ENCODE measurements at places on chromosomes 5 and 9.

DNA sequence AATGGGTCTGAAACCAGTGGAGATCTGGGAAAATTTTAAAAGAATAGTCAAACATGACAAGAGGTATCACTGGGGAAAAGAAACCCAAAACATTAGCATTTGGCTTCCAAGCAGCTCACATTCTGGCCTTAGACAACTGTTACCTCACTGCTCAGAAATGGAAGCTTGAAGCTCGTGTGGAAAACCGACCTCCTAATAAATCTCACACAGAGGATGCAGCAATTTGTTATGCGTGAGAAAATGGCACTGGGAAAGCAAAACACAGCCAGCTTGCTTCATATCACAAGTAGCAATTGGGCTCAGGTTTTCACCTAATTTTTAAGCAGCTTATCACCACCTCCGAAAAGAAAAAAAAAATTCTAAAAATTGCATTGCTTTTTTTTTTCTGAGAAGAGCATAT, 103.3 kb upstream of the TAS2R1 start:
- no peak for DNase-seq

DNA sequence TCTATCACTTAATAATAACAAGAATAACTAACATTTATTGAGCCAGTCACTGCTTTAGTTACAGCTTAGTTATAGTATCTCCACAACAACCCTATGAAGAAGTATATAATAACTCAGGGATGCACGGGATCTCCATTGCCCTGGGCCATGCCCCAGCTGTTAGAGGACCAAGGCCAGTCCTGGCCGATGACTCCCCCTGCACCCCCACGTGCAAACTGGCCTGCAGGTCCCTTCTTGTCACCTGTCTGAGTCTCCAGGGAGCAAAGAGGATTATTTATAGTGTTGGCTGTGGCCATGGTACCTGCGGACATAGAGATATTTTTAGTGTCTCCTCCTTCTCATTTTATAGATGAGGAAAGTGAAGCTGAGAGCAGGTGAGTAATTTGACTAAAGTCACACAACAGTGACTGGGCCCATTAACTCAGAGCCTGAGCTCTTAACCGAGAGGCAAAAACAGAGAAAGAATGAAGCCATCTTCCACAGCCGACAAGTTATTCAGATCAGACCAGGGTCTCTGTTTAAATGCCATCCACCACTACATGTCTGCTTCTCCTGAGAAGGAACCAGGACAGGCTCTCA, 94.4 kb downstream of the TMEM215 start:
- DNase-seq = no peak

GRCh38 chr9:106310782-106311181, 552.2 kb upstream of the ZNF462 start:
- no peak for DNase-seq

GRCh38 chr9:34240006-34240405, 61.2 kb downstream of the UBAP1 start:
- no peak for DNase-seq

GRCh38 chr5:1836891-1837880, 36.0 kb downstream of the NDUFS6 start:
- DNase-seq = no peak

DNA sequence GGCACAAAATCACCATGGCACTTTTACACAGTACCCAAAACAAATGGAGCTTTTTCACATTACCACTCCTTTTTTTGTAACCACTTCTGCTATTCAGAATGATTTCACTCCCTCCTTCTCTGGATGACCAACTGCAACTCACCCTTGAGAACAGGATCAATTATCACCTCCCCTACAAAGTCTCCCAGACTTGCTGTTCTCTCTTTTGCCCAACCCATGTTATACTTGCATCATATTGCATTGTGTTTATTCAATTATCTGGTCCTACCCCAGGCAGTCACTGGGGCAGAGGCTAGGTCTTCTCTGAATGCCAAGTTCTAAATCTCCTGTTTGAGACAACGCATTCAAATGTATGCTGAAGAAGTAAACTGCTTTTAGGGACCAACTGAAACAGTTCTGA, 96.0 kb downstream of the GPR21 start:
- DNase-seq = no peak

GRCh38 chr5:42026446-42026845, 101.4 kb downstream of the FBXO4 start:
- no peak for DNase-seq

GRCh38 chr5:167701051-167701450, 590.4 kb upstream of the WWC1 start:
- no peak for DNase-seq

GRCh38 chr9:134532084-134532483, 109.5 kb upstream of the COL5A1 start:
- DNase-seq = no peak

DNA sequence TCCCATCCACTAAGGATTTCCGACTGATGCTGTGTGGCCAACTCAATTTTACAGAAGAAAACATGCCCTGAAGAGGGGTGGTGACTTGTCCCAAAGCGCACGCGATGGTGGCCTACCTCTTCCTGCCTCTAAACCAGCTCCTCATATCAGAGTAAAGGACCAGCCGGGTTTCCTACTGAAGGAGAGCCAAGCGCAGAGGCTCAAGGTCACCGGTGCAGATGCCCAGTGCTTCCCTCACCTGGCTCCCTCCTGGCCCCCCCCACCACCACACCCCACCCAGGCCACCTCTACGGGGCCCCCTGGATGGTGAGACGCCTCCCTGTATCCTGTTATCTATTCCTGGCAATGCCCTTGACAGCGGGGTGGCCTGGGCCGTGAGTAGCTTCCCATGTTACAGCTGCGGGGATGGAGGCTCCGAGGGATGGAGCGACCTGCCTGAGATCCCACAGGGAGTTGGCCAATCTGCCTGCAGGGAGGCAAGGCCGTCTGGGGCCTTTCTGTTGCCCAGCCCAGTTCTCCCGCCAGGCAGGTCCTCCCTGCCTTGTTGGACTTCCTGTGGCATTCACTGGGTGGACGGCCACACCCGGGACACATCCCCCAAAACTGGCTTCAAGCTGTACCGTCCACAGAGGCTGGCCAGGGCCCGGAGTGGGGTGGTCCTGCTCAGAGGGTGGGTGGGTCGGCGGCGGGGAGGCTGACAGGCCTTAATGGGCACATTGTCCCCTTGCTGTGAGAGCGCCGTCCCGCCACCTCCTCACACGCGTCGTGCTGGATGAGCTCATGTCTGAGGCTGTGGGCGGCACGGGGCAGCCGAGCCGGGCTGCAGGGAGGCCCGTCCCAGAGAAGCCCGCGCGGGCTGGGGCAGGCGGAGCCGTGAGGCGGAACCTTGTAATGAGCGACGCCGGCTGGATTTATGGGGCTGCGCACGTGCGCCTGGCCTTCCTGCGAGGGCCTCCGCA, 72.5 kb downstream of the MACROH2A1 start:
- DNase-seq = no peak

DNA sequence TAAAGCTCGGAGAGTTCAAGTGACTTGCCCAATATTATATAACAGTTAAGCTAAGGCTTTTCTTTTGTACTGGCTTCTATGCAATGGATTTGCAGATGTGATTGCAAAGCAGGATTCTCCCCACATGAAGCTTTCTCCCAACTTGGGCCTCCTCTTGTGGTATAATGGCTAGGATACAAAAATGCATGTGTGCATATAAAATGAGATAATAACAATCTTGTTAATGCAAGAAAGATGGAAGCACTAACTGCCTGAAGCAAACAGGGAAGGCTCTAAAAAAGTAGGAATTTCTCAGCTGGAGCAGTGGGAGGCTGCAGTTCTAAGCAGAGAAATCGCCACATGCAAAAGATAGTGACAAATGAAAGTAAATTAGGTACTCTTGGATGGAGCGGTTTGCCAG, 444.2 kb upstream of the RIOK2 start:
- DNase-seq = no peak

DNA sequence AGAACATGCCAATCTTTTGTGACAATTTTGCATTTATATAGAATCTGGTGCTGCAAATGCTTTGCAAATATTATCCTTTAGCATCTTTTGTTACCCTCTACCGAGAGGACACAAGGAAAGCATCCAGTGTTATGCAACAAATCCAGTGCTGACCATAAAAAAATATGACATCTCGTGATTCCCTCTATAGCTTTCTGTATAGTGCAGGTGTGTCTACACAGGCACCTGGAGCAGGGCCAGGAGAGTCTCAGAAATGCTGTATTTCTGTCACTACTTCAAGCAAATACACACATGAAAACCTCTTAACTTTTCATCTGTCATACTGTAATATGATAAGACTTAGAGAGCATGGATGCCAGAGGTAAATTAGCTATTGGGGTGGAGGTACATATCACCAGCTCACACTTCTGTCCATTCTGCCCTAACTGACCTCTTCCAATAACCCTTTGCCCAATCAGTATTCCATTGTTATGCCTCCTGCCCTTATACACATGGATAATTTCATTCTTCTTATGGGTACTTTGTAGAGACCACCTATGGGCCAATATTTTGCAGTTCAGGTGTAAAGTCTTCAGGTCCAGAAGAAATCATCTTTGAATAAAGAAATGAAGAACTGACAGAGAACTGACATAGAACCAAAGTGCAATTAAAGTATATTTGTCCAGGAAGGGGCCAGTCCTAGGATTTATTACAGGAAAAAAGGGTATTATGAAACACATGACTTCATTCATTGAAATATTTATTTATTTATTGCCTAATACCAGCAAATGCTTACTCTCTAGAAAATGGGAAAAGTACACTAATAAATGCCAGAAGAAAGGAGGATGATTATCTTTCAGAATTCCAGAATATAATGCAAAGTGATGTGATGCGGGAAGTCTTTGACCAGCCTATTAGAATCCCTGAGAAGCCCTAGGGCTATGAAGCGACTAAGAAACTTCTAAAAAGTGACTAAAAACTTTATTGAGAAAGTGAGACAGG, 106.5 kb downstream of the EPB41L4A start:
- no peak for DNase-seq

DNA sequence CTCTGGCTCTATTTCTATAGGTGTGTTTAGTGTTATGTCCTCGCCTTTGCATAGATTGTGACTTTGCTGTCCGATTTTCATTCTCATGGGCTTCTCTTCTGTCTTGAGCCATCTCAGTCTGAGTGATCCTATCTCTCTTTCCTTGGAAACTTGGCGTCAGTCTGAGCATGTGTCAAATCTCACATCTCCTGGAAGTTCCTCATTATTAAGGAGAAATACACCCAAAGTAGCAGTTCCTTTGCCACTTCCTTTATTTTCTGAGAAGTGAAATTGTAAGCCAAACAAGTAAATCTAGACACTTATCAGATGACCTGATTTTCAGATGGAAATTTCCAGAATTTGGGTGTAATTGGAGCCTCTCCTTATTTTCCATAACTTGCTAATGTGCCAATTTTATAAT, 126.9 kb upstream of the ANKH start:
- DNase-seq = no peak

DNA sequence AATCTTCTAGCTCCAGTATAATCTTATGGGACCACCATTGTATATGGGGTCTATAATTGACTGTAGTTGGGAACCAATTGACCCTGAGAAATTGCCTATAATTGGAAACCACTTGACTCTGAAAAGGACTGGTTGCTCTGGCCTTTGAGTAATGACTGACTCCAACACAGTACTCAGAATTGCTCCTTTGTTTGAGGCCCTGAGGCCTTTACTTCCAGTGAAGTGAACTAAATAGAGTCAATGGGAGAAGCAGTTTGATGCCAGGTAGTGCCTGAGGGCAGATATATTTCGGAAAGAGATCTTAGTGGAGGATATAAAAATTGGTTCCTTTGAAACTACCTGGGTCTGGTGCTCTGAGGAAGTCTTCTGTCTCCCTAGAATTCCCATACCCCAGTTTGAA, 16.0 kb upstream of the TMEM171 start:
- no peak for DNase-seq

GRCh38 chr9:32294106-32294505, 90.3 kb upstream of the ACO1 start:
- DNase-seq = no peak

GRCh38 chr5:7941692-7942091, 72.7 kb downstream of the MTRR start:
- no peak for DNase-seq

DNA sequence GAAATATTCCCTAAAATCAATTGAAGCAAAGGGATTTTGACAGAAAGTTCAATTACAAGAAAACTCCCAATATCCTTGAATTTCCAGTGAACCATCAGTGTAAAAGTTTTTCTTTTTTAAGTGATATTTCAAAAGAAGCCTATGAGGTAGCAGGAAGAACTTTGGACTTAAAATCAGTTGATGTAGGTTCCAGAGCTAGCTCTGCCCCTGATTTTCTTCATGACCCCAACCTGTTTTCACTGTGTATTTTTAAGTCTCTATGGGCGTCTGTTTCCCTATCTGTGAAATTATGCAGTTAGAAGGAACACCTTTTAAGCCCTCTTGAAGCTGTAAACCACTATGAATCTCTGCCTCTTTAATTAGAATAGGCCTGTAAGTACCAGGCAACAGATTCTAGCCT, 66.2 kb upstream of the SLC1A1 start:
- DNase-seq = no peak

GRCh38 chr5:164002214-164002613, 496.8 kb downstream of the MAT2B start:
- no peak for DNase-seq

DNA sequence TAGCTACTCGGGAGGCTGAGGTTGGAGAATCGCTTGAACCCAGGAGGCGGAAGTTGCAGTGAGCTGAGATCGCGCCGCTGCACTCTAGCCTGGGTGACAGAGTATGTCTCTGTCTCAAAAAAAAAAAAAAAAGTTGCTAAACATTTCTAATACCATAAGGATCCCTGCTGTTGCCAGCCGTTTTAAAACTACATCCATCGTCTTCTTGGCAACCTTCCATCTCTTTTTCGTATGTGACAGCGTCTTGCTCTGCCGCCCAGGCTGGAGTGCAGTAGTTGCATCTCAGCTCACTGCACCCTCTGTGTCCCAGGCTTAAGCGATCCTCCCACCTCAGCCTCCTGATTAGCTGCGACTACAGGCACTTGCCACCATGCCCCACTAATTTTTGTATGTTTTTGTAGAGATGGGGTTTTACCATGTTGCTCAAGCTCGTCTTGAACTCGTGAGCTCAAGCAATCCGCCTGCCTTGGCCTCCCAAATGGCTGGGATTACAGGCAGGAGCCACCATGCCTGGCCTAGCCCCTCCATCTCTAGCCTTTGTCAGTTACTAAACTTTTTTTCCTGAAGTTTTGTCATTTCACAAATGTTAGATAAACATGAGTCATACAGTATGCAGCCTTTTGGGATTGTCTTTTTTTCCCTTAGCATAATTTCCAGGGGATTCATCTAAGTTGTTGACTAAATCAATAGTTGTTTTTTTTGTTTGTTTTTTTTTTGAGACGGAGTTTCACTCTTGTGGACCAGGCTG, 13.5 kb downstream of the NSD1 start:
- no peak for DNase-seq

GRCh38 chr5:10364186-10364689, 10.7 kb downstream of the MARCHF6 start:
- no peak for DNase-seq

GRCh38 chr5:170693701-170694100, 89.8 kb upstream of the GABRP start:
- DNase-seq = no peak

DNA sequence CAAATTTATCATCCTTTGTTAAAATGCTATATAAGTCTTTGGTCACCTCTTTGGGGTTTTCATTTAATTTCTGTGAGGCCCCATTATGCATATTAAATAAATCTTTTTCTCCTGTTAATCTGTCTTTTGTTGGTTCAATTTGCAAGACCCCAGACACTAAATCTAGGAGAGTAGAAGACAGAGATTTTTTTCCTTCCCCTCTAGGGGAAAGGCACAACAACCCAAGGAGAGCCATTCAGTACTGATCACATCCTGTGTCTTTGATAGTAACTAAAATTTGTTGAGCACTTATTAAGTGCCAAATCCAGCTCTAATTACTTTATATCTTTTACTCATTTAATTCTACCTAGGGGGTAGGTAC, 74.4 kb downstream of the ALDH7A1 start:
- DNase-seq = no peak

GRCh38 chr5:17315710-17316221, 98.3 kb downstream of the BASP1 start:
- no peak for DNase-seq
